Kidney capillary endothelial cell (primary cell): ENCODE measurements at places on chromosomes 2 and 18.

- DNase-seq, result no peak
Measured at GRCh38 chr2:219441451-219442255, 7.0 kb downstream of the SPEG start.

DNA sequence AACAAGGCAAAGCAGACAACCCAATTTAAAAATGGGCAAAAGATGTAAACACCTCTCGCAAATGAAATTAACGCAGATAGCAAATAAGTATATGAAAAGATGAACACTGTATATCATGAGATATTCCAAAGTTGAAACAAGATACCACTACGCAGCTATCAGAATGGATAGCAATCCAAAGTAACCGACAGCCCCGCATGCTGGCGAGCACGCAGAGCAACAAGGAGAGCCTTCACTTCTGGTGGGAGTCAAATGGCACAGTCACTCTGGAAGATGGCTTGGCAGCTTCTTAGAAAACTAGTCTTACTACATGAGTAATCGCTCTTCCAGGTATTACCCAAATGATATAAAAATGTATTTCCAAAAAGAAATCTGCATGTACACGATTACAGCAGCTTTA, 1.4 kb downstream of the NDUFA10 start:
- DNase-seq, result no peak

GRCh38 chr2:216768908-216769411, 73.6 kb upstream of the IGFBP5 start:
- DNase-seq, result no peak

DNA sequence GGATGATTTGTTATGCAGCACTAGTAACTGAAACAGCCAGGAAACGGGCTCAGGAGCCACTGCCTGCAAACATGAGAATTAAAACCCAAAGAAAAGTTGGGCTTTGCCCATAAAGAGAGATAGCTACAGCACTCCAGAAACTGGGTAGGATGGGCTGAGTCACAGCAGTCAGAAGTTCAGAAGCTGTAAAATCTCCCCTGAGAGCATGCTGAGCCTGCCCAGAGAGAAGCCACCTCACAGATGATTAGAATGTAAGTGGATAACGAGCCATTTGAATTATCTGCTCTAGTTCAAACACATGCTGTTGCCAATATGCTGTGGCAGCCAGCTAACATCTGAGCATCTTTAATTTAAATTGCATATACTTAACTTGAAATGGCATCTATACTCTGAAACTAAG, 388.1 kb upstream of the ACVR2A start:
- no peak for DNase-seq

DNA sequence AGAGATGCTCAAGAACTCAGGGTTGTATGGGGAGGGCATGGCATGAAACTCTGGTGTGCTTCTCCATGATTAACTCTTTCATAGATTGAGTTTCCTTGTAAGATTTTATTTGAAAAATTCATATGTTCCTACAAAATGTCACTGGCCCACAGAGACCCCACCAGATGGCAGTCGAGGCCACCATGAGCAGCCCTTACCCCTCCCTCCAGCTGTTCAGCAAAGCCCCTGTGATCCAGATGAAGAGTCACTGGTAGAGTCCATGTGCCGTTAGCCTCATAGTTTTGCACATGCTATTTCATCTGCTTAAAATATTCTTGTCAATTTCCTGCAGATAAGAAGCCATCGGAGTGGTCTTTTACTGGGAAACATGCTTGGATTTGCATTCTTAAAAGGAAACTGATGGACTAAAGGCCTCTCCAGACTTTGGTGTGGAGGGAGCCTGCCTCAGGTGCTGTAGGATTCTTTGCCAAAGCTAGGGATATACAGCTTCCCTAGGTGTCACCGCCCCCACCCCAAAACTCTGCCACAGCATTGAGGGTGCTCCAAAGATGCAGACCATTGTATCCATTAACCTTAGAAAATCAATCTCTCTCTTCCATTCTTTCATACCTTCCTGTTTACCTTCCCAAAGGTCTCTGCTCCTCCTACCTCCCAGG, 18.8 kb downstream of the ZNF385B start:
- peak; percentile 25 for DNase-seq

- DNase-seq, result no peak
Measured at GRCh38 chr2:22907330-22907729, 477.6 kb upstream of the KLHL29 start.

DNA sequence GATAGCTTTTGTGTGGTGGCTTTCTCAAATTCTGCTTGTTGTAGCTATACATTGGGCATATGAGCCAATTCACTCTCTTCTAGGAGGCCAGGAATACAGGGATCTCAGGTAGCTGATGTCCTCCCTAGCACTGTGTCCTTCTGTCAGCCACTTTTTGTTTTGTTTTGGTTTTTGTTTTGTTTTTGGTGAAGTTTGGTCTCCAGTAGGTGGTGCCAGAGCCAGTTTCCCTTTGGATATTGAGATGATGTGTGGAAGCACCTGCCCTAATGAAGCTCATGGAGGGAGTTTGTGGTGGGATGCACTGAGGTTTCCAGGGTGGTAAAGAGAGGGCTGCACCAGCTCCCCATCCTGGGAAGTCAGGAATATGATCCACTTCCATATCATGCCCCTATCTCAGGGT, 100.5 kb upstream of the VWC2L start:
- no peak for DNase-seq

GRCh38 chr2:2735041-2735440, 404.0 kb upstream of the MYT1L start:
- DNase-seq, result no peak

GRCh38 chr2:202847693-202848524, 23.7 kb downstream of the ICA1L start:
- no peak for DNase-seq

- no peak for DNase-seq
Measured at GRCh38 chr18:45834306-45834705, 8.8 kb downstream of the SIGLEC15 start.

DNA sequence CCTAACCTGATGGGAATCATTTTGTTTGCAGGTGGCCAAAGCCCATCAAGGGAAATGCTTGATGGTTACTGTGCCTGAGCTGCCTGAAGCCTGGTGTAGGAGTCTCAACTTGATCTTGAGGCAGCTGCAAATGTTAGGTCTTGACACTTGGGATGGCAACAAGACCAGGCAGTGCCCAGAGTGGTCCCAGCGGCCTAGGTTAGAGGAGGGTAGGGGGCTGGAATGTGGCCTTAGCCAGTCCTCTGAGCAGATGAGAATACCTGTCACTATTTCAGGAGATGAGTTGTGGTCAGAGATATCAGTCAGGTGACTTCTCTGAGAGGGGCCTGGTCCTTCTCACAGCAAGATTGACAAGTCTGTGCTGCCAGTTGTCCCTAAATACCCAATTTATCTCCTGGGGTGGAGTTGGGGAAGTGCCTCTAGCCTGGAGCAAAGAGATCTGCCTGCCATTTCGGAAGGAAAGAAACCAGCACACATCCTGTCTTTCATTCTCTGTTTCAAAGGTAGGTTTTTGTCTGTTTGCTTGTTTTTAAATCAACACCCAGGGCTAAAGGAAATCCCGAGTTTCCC, 13.4 kb downstream of the SPTBN1 start:
- no peak for DNase-seq

- DNase-seq, result no peak
Measured at GRCh38 chr18:65423776-65424175, 327.0 kb upstream of the CDH7 start.

- DNase-seq, result no peak
Measured at GRCh38 chr2:18545384-18545783, 15.1 kb downstream of the RDH14 start.

- no peak for DNase-seq
Measured at GRCh38 chr2:56540916-56541315, 357.1 kb downstream of the CCDC85A start.

- no peak for DNase-seq
Measured at GRCh38 chr2:10030311-10030736, 13.0 kb upstream of the KLF11 start.

DNA sequence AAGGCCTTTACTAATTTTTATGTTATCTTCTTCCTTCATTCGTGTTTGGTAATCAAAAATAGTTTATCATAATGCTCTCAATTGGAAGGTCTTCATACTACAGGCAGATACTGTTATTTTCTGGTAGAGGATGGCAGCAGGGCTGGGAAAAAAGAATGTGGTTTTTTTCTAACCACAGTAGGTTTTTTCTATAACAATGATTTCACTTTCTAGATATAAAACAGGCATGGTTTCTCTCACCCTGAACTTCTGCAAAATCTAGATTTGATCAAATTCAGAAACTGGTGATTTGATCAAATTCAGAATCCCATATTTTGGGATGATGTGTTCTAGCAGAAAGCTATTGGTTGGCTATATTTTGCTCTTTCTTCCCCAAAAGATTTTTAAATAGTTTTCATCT, 27.6 kb downstream of the BCL11A start:
- DNase-seq, result no peak

DNA sequence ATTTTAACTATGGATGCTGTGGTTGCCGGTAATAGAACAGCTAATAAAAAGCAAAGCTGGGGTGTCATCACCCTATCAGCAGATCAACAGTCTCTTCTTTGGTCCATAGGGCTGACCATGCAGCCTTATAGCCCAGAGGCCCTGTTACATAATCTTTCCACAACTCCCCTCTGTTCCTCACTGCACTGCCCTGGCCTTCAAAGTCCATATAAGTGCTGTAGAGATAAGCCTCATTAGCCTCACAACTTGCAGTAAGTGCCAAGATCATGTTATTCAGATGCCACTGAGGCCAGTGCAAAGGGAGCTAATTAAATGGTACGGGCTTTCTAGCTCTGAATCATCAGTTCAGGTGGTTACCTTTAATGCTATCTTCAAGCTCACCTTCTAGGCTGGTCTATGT, 89.7 kb upstream of the CXCR4 start:
- no peak for DNase-seq

- no peak for DNase-seq
Measured at GRCh38 chr18:26335571-26336487, 109.6 kb downstream of the TAF4B start.

DNA sequence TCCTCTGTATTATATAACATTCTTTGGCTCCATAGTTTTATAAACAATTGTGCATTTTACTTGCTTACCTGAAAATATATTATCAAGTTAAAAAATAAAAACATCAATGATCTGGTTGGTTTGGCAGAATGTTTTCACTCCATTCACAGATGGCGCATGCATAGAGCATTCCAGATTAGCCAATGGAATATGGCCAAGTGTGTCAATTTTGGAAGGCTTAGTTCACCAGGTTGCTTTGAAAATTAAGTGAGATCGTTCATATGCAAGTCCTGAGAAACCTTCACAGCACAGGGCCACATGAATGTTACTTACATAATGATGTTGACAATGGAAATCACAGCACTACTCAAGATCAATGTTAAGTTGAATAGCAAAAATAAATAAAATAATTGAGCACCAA, 335.7 kb downstream of the GRB14 start:
- DNase-seq, result no peak

DNA sequence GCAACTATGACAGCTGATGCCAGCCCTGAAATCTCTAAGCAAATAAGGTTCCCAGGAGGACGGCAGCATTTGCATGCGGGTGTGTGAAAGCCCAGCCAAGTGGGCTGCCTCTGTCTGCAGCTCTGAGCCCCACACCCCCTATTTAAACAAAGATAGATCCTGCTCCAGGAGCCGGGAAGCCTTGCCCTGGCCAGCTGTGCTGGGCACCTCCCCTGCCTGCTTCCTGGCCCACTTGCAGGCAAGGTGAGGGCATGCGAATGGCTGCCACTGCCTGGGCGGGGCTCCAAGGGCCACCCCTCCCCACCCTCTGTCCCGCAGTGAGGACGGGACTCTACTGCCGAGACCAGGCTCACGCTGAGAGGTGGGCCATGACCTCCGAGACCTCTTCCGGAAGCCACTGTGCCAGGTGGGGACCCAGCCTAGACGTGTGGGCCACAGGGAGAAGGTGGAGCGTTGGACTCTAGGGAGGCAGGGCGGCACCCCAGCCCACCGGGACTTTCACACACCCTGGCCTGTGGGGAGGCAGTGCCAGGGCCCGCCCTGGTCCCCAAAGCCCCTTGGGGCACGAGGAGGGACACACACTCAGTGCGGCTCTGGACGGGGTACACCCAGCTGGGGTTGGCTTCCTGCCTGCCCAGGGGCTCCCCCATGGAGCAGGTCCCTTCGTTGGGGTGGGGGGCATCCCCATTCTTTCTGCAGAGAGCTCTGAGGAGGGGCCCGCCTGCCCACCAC, at the start of gene ANO7:
Gene ANO7 (plus strand): TSS at position 317 of the 732 bp plus-strand sequence. CDS start 1,387 bp downstream, outside the sequence.
- no peak for DNase-seq

GRCh38 chr2:144632809-144633208, 112.9 kb upstream of the ZEB2 start:
- DNase-seq, result no peak

DNA sequence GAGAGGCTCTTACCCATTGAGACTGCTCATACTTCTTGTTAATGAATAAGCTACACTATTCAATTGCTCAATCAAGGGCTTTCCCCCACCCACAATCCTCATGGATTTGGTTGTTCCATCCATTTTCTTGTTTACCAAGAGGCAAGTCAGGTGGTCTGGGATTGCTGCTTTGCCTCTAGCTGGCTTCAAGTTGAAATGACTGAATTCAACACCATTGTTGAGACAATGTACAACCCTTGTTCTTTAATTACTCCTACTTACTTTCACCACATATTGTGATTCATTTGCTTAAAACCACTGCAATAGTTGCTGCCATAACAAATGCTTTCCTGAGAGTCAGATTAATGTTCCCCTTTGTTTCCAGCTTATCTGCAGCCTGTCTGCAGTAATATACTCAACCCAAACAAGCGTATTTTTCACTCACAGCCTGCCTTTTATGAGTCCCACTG, 532.2 kb downstream of the RIT2 start:
- DNase-seq, result no peak

GRCh38 chr2:42796427-42797248, 4.3 kb upstream of the HAAO start:
- no peak for DNase-seq

DNA sequence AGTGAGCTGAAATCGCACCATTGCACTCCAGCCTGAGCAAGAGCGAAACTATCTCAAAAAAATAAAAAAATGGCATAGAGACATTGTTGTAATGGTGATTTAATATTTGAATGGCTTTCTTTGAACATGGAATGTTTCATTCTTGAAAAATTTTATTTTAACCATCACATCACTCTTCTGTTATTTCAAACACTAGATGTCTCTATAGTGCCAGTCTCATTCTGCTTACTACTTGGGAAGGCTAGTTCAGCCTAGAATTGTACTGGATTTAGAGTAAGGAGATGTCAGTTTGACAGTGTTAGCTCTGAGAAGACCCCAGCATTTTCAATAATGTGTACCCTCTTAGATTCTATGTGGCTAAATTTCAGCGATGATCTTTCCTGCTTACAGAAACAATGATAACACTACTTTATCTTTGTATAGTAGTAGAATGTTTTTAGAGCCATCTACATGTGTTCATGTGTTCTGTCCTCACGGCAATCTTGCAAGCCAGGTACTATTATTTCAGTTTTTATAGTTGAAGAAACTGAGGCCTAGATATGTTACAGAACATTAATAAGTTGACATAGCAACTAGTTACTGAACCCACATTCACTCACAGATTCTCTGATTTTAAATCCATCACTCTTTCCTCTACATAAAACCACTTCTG, 142.9 kb upstream of the ZSWIM2 start:
- no peak for DNase-seq

GRCh38 chr18:67318651-67319050, 197.9 kb downstream of the DSEL start:
- DNase-seq, result no peak
